Cortex of kidney (tissue), 1 donor: ENCODE measurements at places on chromosomes 2 and 18.

- no peak for DNase-seq
These were observed 13.8 kb downstream of the CLEC4F start for GRCh38 chr2:70806620-70807019.

GRCh38 chr2:185035906-185036305 lies 437.6 kb downstream of the ZNF804A start:
- no peak for DNase-seq

DNA sequence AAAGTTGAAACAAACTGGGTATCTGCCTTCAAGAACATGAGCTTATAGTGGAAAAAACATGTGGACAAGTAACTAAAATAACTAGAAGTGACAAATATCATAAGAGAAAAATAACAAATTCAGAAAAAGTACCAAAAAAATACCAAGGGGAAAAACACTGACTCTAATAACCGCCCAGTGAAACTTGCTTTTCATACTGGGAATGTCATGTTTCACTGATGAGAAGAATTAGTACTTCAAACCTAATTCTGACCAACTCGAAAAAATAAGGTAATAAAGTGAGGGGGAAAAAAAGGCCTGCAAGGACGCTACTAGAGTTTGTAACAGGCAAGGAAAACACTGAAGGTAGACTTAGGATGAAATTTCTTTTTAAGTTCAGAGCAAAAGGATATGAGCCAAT lies 83.6 kb downstream of the RTTN start:
- no peak for DNase-seq

DNA sequence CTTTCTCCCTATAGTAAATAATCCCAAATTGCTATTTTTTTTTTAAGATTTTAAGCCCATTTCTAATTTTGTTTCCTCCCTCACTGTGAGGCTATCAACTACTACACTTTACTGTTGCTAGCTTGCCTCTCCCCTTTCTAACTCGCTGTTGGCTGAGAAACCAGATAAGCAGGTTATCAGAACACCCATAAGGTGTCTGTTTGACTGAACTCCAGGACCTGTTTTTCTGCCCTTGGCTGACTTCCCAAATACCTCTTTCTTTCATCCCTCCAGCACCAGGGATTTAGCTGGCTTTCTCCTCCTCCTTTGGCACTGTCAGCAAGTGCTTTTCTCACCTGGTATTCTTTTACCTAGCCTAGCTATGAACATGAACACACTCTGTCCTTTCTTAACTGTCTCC lies 11.1 kb downstream of the TRAK2 start:
- no peak for DNase-seq

DNA sequence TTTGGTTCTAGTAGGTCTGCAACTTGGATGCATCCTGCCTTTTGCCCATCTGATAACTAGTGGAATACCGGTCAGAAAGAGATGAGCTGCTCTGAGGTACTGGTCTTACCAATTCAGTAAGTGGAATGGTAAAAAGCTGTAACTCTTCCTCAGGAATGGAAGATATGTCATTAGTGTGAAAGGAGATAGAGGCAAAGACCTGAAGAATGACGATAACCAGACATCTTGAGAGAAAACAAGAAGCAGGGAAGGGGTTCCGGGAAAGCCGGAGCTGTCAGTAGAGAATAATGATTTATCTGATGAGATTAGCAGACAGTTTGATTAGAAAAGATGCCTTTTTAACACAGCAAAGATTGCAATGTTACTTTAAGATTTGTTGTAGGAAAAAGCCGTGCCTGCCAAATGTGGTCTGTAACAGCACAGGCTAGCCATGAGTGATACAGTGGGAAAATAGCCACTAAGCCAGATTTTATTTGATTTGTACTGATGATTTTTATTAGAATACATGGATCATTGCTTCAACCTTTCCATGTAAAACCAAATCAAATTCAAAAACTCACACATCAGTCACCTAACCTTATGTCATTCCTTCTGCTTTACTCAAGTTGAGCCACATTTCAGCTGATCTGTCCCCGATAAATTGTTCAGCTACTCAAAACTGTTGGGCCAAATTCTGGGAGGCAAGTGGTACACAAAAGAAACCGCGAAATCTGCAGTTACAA lies 110.0 kb downstream of the TCF4 start:
- DNase-seq: no peak

GRCh38 chr2:26469092-26469710 lies 8.7 kb downstream of the OTOF start:
- no peak for DNase-seq

GRCh38 chr2:188478724-188479123 lies 187.1 kb downstream of the GULP1 start:
- DNase-seq: no peak

- no peak for DNase-seq
These were observed 43.0 kb upstream of the SLC1A4 start for GRCh38 chr2:64945973-64946768.

DNA sequence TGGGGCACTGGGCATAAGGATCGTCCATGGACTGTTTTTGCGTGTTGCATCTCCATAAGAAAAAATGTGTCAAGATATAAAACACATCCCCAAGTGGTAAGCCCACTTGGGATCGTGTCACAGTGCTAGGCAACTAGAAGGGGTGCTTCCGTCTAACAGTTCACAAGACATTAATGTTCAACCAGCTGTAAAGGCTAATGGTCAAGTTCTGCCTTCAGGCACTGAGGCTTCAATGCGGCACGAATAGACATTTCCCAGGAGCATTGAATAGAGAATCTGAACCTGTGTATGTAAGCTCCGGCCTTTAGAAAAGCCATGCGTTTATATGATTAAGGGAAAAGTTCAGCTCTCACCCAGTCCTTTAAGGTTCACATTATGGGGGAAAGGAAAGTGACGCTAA lies 42.0 kb downstream of the ABHD3 start:
- DNase-seq: no peak

DNA sequence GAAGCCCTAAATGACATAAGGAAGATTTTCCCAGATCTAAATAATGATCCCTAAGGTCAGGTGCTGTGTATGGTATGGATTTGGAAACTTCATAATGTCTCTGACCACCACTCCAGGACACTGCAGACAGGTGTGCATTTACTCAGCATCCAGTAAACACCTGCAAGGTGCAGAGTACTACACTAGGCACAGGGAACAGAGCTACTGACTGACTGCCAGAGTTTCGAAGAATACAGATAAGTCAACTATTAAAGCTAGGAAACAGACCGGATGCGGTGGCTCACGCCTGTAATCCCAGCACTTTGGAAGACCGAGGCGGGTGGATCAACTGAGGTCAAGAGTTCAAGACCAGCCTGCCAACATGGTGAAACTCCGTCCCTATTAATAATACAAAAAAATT lies 65.0 kb downstream of the ATP8B1 start:
- no peak for DNase-seq

DNA sequence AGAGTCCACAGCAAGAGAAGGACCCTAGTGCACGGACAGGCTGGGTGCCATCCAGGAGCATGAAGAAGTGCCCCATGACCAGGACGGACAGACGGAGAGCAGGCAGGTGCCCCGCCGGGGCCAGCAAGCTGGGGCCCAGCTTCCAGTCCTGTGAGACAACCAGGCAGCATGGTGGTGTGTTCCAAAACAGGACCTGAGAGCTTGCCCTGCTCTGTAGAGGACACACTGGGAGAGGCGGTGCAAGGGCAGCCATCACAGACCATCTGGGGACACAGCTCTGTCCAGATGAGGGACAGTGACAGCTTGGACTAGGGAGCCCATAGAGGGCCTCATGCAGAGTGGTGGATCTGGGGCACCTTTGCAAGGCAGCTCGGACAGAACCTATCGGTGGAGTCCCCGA lies 279.8 kb downstream of the EIPR1 start:
- no peak for DNase-seq

- DNase-seq: no peak
These were observed 46.9 kb upstream of the ARHGAP28 start for GRCh38 chr18:6682437-6683111.

DNA sequence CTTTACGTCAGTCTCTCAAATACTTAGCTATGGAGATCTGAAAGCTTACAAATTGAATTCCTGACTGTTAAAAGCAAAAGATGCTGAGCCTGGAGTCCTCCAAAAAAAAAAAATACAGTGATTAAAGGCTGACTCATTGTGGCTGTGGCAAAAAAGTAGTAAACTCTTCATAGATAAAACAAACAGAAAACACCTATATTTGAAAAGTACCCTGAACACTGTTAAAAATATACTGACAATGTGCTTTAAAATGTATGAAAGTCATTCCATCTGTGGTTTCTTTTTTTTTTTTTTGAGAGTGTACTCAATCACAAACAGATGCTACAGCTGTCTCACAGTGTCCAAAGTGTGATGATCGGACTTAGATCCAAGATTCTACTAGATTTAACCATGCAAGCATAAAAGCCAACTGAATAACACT lies 267.6 kb upstream of the CYP26B1 start:
- DNase-seq: no peak

DNA sequence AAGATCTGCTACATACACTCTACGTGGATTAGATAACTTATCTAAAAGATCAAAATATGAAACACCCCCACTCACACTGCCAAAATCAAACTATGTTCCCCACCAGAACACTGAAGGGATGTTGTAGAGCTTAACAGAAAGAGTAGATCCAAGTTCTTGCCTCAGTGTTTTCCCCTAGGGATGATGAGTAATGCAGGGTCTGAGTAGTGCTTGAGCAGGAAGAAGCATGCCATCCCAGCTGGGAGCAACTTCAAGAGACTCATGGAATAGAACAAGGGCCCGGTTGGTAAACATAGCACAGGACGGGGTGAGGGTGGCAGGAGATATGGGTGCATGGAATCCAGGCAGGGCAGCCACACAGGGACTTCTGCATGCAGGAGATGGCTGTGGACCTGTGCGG lies 74.3 kb downstream of the SNTG2 start:
- DNase-seq: no peak

DNA sequence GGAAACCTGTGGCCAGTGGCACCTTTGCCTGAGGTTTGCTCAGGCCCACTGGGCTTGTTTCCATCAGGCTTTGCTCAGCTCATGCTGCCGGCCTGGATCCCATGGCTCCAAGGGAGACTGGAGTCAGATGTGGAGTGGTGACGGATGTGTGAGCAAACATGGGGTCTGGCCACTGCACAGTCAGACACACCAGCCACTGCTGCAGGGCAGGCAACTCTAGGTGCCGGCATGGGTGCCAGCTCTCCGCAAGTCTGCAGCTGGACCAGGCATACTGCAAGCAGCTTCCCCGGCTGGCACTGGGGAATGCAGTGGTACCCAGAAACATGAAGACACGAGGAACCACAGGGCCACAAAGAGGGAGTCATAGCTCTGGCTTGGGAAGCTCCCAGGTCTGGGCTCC lies 37.4 kb downstream of the TDRD15 start:
- no peak for DNase-seq

GRCh38 chr2:26942543-26943295 lies 27.7 kb upstream of the MAPRE3 start:
- DNase-seq: no peak

DNA sequence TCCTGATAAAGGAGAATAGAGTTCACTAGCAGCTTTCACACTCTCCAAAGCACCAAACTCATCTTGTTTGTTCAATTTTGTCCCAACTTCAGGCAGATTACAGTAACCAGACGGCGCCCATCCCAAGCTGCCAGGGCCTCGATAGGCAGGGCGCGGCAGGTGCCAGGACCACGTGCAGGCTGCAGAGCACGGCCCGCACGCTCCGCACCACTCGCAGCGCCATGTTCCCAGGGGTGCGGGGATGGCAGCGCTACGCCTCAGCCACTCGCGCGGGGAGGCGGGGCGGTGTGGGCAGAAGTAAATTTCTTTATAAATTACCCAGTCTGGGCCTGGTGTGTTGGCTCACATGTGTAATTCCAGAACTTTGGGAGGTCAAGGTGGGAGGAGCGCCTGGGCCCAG lies 30.3 kb upstream of the INO80D start:
- no peak for DNase-seq

DNA sequence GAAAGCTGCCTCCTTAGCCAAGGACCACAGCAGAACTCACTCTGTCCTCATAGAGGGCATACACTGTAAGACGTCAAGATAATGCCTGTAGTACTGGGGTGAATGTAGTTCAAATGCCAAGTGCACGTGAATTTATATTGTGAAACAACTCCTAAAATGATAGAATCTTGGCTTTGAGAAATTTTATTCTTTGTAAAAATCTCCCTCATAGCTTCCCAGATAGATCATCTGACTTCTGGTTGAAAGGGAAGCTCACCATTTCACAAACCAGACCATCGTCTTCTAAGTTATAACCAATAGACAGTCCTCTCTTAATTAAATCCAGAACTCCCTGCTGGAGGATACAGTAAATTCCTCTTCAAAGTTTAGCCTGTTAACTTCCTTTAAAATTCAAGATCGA lies 110.9 kb upstream of the MSTN start:
- DNase-seq: no peak

GRCh38 chr18:54157646-54158385 lies 66.7 kb downstream of the MBD2 start:
- DNase-seq: no peak

DNA sequence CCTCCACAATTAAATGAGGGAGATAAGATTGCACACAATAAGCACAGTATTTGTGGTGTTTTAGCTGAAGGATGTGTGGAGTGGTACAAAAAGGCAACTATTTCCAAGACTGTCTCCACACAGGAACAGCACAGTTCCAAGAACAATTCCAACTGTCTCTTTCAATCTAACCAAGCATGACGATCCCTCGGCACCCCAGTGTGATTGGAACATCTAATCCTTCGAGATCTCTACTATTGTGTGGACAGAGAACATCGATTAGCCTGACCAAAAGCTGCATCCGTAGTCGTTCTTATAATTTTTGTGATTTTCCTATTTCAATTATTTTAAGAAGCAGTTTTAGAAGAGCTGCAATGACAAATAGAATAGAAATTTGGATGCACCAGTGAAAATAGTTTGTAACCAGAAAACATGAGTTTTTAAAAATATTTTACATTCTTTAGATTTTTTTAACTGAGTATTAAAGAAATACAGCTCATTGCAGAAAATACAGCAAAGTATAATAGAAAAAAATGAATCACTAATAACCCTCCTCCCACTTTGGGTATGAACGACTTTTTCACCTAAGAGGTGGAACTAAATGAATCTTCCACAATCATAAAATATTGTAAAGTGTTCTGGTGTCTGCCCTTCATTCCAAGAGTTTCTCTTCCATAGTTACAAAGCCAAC lies 76.4 kb upstream of the CABLES1 start:
- DNase-seq: no peak

GRCh38 chr2:44925561-44926136 lies 15.9 kb upstream of the SIX3 start:
- DNase-seq: no peak

DNA sequence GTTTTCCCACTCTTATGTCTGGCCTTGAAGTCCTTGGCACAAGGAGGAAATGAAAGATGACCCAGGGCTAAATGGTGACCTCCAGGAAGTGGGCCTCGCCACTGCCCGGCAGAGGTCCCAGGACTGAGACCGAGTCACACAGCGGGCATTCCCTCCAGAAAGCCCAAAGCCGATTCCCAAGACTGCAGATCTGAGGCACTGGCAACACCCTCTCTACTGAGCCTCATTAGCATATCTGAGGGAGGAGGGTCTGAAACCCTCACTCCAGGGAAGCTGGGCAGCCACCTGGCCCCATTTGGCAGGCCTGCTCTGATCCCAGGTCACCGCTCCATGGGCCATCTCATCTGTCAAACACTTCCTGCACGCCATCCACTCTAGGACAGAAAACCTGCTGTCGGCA lies 29.1 kb downstream of the FAM178B start:
- no peak for DNase-seq

GRCh38 chr18:23279931-23280330 lies 144.6 kb downstream of the CABLES1 start:
- no peak for DNase-seq
